ENCODE measurements at places on chromosomes 6 and 20. TPM values are rescaled to one million over a fixed set of nuclear protein-coding genes. Genes with fewer than 3 reads are reported as not detected.

- no peak overlapping the region for H3K27ac ChIP-seq
- no peak for DNase-seq
- no peaks in the 10 kb centered on the region for H3K36me3 ChIP-seq
- no peak overlapping the region for H3K4me3 ChIP-seq
Observed at GRCh38 chr6:3609388-3609787, 142.1 kb downstream of the PXDC1 start.

DNA sequence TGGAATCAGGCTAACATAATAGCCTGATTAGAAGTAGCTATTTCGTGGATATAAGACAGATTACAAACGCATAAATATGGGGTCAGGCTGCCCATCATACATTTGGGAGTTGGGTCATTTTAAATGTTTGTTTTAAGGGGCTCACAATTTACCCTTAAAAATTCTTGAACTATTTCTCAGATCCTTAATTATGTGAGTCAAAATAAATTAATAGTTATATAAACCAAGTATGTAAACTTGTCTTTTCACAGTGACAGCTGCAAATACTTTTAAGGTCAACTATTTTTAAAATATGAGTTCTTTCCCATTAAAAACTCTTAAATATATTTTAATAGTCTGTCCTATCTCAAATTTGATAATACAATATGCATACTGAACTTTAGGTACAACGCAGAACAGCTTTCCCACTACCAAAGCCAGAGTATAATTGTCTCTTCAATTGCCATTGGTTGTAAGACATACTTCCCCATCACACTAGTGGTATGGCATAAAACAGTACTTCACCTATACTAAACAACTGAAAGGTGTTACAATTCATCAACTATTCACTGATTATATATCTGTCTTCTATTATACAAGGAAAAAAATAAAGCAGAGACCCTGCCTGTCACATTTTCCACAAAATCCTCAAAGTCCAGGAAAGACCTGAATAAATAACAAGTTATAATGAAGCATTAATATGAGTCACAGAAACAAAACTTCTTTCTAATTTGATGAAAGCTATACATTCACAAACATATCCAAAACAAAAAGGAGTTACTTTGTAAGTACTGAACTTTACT lies 80.8 kb upstream of the COL21A1 start:
- H3K4me1 ChIP-seq: no peaks in the 10 kb centered on the region
- H3K4me3 ChIP-seq: no peak overlapping the region
- no peak overlapping the region for H3K27ac ChIP-seq
- DNase-seq: no peak
- H3K27me3 ChIP-seq: peaks cover 1% of the 10 kb centered on the region

DNA sequence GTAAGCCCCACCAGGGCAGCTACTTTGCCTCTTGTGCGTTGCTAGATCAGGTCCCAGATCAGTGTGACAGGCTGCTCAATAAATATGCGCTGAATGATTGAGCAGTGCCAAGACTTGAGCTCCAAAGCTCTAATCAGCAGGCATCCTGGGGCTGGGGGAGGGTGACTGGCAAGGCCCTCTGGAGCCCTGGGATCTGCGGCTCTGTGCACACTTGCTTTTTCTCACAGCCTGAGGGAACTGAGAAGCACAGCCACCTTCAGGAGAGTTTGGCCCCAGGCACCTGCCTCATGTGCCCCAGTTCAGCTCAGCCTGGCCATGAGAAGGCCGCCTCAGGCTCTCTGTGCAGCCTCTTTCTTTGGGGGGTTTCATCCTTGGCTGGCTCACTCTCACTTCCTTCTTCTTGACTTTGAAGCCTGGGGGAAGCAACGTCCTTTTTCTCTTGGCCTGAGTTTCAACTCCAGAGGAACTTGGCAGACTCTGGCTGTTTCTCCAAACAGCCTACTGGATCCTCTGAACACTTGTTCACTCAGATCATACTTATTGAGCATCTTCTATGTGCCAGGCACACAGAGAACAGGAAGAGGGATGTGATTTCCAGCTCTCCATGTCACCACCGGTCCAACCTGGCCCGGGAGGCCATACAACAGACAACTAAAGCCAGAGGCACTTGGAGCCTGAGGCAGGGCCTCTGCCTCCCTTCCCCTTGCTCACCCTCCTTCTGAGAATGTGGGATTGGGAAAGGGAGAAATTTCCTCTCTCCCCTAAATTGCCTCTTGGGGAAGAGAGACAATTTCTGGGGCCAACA lies 114.0 kb downstream of the VEGFA start:
- no peak for DNase-seq
- H3K27ac ChIP-seq: no peak overlapping the region
- H3K36me3 ChIP-seq: no peaks in the 10 kb centered on the region
- H3K27me3 ChIP-seq: peaks cover 9% of the 10 kb centered on the region

DNA sequence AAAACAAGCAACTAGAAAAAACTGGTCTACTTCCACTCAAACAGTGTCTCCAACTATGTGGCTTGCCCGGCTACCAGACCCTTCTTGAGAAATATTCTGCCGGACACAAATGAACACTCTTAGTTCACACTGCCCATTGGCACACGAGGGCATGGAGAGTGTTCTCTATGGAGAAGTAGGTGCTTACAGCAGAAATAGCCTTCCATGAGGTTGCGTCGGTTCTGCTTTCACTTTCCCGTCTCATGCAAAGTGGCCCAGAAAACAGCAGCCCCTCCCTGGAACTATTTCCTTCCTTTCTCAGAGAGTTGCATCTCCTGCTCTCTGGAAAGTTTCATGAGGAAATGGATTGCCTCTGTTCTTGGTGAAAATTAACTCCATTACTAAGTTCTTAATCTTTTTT lies 9.5 kb upstream of the HLA-DOA start:
- no peaks in the 10 kb centered on the region for H3K36me3 ChIP-seq
- H3K27me3 ChIP-seq: peaks cover 4% of the 10 kb centered on the region

DNA sequence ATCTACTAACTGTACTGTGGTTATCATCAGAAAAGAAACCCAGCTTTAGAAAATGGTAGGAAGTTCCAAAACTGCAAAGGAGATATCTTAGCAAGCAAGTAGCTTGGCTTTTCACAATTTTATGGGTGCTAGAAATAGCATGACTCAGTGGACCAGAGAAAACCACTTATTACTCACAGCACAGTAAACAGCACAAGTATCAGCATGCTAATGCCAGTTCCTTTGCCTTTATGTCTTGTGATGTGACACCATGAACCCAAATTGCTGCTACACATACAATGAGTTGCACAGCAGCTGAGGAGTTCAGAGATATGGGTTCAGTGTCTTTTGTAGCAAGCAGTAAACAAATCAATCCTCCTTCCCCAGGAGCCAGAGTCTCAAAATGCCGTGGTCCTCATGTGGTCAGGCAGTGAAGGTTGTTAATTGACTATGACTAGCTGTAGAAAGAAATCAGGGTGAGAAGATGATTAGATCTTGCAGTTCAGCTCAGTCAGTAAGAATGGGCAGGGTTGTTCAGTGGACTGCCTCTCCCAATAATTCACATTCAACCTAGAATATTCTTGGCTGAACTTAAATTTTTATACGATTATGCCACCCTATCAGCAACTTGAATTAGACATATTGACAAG lies 73.3 kb downstream of the OPRM1 start:
- peaks cover 10% of the 10 kb centered on the region for H3K27me3 ChIP-seq
- H3K4me3 ChIP-seq: no peak overlapping the region
- no peaks in the 10 kb centered on the region for H3K4me1 ChIP-seq
- DNase-seq: no peak

GRCh38 chr6:160519603-160520042 lies 144.5 kb downstream of the LPA start:
- H3K4me1 ChIP-seq: peaks cover 33% of the 10 kb centered on the region
- H3K36me3 ChIP-seq: peaks cover 2% of the 10 kb centered on the region
- DNase-seq: peak; percentile 84
- H3K27me3 ChIP-seq: no peaks in the 10 kb centered on the region
- H3K4me3 ChIP-seq: peak overlapping the region; percentile 96

GRCh38 chr6:155313602-155314091 lies 637 bp downstream of the TFB1M start:
- DNase-seq: peak; percentile 29
- peak overlapping the region; percentile 96 for H3K27ac ChIP-seq
- peaks cover 39% of the 10 kb centered on the region for H3K4me1 ChIP-seq
- peak overlapping the region; percentile 98 for H3K4me3 ChIP-seq
- no peaks in the 10 kb centered on the region for H3K27me3 ChIP-seq

DNA sequence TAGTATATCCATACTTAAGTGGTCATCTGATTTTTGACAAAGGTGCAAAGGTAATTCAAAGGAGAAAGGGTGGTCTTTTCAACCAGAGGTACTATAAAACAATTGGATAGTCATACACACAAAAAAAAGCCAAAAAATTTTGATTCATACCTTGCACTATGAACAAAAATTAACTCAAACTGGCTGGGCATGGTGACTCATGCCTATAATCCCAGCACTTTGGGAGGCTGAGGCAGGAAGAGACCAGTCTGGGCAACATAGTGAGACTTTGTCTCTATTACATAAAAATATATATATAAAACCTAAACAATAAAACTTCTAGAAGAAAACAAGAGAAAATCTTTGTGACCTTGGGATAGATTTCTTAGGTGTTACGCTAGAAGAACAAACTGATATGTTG lies 43.8 kb upstream of the ADIG start:
- peaks cover 5% of the 10 kb centered on the region for H3K4me1 ChIP-seq
- no peak overlapping the region for H3K4me3 ChIP-seq
- H3K36me3 ChIP-seq: peaks cover 49% of the 10 kb centered on the region

DNA sequence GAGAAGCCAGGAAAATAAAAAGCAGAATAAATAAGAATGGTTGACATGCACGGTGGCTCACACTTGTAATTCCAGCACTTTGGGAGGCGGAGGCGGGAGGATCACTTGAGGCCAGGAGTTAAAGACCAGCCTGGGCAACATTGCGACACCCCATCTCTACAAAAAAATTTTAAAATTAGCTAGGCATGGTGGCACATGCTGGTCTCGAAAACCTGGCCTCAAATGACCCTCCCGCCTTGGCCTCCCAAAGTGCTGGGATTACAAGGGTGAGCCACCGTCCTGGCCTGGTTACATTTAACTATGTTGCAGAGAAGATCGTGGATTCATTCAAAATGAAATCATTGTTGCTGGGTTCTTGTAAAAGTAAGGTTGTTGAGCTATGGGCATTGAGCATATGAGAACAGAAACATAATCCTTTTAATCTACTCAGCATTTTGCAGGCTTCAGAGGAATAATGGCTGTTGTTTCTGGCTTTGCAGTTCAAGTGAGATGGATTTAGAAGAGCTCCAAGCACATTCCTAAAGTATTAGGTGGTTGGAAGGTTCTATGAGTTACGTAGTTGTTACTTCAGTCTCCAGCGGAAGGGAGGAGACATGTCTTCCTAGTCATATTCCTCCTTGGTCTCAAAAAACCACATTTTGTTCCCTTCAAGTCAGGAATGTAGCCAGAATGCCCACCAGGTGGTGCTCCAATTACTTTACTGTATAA lies 45.6 kb upstream of the RAB23 start:
- no peak overlapping the region for H3K4me3 ChIP-seq
- peaks cover 11% of the 10 kb centered on the region for H3K4me1 ChIP-seq
- peak; percentile 50 for DNase-seq
- H3K27me3 ChIP-seq: peaks cover 12% of the 10 kb centered on the region

- H3K27me3 ChIP-seq: no peaks in the 10 kb centered on the region
- no peak for DNase-seq
- no peaks in the 10 kb centered on the region for H3K4me1 ChIP-seq
- no peak overlapping the region for H3K4me3 ChIP-seq
- H3K27ac ChIP-seq: no peak overlapping the region
Observed at GRCh38 chr6:5638666-5639065, 368.1 kb downstream of the NRN1 start.

- H3K4me1 ChIP-seq: peaks cover under 1% of the 10 kb centered on the region
- H3K27ac ChIP-seq: no peak overlapping the region
- H3K4me3 ChIP-seq: no peak overlapping the region
- DNase-seq: no peak
- no peaks in the 10 kb centered on the region for H3K36me3 ChIP-seq
- no peaks in the 10 kb centered on the region for H3K27me3 ChIP-seq
Observed at GRCh38 chr6:31609519-31610406, 5.3 kb upstream of the AIF1 start.

- DNase-seq: no peak
- H3K27ac ChIP-seq: no peak overlapping the region
- peaks cover 22% of the 10 kb centered on the region for H3K36me3 ChIP-seq
- H3K4me1 ChIP-seq: peaks cover 16% of the 10 kb centered on the region
Observed at GRCh38 chr6:16547587-16547986, 213.7 kb downstream of the ATXN1 start.

GRCh38 chr20:2652724-2653555 lies 508 bp downstream of the NOP56 start:
- H3K36me3 ChIP-seq: peaks cover 59% of the 10 kb centered on the region
- H3K4me1 ChIP-seq: peaks cover 49% of the 10 kb centered on the region
- H3K27ac ChIP-seq: peak overlapping the region; percentile 89
- DNase-seq: no peak
- H3K27me3 ChIP-seq: no peaks in the 10 kb centered on the region

The SLX4IP gene
- total RNA-seq: 6.3 TPM

The PRR18 gene
- total RNA-seq: not detected

The TFAP2A gene
- total RNA-seq: not detected

Data from activated CD4-positive, alpha-beta memory T cell treated with anti-CD3 and anti-CD28 coated beads for 36 hours (primary cell).